Vagina (tissue), 2 donors: ENCODE measurements at places on chromosomes 4 and X.

- no peak for DNase-seq
Measured at GRCh38 chr4:133513901-133514300, 364.8 kb downstream of the PCDH10 start.

DNA sequence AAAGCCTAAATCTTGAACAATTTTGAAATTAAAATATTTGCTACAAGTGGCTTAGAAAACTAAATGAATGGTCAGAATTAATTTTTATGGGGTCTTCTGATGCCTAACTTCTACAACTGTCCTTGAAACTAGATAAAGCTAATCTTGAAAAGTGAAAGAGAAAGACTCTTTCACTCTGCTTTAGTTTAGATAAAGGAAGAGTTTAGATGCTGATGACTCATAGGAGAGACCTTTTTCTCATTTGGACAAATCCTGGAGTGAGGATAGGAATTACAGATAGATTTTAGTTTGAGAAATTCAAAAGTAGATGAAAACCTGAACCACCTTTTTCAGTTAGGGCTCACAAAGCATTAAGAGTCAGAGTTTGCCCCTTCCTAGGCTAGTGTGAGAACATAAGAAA is 342.3 kb upstream of the GRID2 start:
- no peak for DNase-seq

- no peak for DNase-seq
Measured at GRCh38 chr4:105666693-105667092, 41.8 kb downstream of the INTS12 start.

- no peak for DNase-seq
Measured at GRCh38 chrX:19640693-19641374, 125.5 kb upstream of the MAP3K15 start.

DNA sequence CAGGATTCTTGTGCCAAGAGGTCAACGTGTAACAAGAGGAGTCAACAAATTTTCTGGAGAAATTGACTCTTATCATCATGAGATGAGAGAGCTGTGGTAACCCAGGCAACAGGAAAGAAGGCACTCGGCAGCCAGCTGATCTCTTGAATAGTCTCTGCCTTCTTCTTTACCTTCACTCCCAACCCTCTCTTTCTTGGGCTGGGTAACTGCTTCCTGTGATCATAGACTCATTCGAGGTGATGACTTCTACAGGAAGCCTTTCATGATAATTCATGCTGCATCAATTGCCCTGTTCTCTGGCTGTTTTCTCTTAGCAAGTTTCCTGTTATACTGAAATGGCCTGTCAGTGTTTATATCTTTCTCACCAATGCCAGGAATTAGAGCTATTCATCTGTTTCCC is 70.8 kb upstream of the FSTL5 start:
- DNase-seq = no peak

DNA sequence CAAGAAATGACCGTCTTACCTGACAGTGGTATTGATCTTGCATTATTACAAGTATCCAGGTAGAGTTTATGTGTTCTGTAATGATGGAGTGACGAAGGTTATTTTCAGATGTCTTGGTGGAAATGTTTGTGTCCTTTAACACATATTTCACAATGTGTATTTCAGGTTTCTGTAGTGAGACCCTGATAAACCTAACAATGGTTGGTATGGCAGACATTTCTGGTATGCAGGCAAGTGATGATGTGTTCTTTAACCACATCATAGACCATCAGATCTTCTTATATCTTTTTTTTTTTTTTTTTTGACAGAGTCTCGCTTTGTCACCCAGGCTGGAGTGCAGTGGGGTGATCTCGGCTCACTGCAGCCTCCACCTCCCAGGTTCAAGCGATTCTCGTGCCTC is 14.6 kb upstream of the ATXN3L start:
- DNase-seq = no peak

DNA sequence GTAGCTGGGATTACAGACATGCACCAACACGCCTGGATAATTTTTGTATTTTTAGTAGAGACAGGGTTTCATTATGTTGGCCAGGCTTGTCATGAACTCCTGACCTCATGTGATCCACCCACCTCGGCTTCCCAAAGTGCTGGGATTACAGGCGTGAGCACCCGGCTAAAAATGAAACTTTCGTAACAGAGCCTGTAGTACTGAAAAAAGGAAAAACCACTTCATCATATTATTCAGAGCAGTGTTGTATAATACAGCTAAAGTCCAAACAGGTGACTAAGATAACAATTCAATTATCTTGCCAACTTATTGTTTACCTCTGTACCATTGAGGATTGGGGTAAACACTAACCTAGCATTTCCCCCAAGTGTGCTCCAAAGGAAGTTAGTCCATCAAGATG is 43.9 kb upstream of the HPRT1 start:
- DNase-seq = no peak

- DNase-seq = no peak
Measured at GRCh38 chr4:188754372-188755002, 615.2 kb downstream of the TRIML1 start.

GRCh38 chr4:179151770-179152169 is 1709.5 kb upstream of the AGA start:
- DNase-seq = no peak

GRCh38 chrX:3218442-3218841 is 128.0 kb downstream of the MXRA5 start:
- DNase-seq = no peak

DNA sequence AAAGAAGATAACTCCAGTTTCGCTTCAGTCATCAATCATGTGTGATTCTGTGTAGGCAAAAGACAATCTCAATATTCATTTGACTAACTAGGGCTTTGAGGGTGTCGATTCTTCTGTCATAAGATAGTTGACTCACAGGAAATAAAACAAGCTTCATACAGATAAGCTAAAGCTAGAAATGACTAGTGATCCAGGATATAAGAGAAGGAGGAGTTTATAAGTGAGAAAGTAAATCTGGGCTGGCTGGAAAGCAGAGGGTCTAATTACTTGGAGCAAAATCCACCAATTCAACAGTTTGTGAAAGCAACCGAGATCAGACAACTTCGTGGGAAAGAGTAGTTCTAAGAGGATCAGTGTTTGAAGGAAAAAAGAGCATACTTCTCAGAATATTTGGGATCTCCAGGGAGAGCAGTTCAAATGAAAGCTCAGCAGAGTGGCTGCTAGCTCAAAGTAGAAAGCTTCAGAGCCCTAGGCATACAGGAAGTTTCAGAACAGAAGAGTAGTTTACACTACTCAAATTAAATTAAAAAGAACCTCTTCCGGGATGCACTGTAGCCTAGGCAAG is 429.3 kb downstream of the INPP4B start:
- no peak for DNase-seq

DNA sequence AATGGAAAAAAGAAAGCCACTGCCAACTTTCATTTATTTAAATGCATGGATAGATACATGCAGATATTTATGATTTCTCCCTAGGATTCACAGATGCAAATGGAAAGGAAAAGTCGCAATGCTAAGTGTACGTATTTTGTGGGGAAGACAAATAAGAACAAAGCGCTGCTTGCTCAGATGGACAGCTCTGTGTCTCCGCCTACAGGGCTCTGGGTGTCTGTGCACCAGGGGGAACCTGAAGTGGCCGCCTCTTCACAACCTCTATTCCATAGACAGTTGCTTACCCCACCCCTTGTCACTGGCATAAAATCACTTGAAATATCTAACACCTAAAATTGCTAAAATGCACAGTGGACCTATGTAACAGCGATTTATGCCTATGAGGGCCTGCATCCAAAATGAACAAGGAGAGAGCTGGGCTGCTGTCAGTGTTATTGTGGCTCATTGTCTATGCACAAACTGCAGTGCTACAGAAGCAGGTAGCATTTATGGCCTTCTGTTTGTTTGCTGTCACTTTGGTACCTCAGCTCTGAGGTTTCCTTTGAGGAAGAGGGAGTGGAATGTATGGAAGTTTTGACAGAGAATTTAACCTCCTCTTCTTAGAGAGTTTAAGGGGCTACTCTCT is 58.6 kb upstream of the PAGE1 start:
- no peak for DNase-seq

DNA sequence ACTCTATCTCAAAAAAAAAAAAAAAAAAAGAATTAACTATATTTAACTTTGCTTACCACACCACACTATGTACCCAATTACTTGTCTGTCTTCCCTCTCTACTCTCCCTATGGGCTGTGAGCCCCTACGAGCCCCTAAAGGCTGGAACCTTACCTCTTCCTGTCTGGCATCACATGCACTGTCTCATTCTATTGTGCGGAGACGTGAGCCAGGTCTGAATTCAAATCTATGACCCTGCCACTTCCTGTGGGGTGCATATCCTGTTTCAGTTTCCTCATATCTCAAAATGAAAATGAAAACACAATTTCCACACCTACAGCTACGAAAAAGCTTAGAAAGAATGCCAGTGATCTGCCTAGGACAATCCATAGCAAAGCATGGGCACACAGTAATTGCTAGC is 42.9 kb upstream of the HS3ST1 start:
- DNase-seq = no peak

GRCh38 chr4:186725469-186726425 is 2.1 kb upstream of the FAT1 start:
- DNase-seq = no peak

DNA sequence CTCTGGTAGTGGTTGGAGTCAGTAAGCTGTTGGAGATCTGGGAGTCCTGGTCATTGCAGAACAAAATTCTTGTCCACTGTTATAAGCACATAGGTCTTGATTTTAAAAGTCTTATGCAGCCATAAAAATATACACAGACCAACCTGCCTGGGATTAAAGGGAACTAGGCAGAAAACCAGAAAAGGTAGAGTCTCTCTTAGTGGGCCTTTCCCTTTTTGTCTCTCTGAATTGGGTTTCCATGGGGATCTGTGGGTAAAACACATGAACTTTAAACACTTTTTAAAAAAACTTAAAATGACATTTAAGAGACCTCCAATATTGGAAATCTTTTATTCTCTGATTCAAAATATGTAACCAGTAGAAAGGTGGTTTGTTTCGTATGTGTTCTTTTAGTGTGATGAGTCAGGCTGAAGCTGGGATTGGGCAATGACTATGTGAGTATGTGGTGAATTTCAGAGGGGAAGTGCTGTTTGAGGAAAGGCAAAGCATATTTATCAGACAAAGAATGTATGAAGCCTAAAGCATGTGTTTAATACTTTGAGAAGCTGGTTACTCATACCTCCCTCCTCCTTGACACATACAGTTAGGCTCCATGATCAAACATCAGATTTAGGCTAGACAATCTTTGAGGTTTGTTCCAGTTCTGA is 29.6 kb downstream of the SLC16A2 start:
- no peak for DNase-seq

DNA sequence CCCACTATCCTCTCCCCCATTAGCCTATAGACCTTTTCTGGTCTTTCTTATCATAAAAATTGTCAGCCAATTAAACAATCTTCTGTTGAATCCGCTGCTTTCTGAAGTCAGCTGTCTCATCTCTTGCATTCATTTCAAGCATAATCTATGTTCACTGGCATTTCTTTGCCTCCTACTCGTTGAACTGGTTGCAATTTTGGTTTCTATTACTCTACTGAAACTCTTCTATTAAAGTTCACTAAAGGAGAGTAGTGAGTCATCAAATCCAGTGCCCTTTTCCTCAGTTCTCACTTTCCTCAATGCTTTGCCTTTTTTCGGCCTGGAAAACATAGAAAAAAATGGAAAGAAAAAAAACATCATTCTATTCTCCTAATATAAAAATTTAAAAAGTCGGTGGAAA is 23.9 kb upstream of the CXCL13 start:
- DNase-seq = no peak

- no peak for DNase-seq
Measured at GRCh38 chr4:72077346-72077745, 45.5 kb downstream of the NPFFR2 start.
